GM03348 (cell line): ENCODE measurements at places on chromosomes 7 and 10.

DNA sequence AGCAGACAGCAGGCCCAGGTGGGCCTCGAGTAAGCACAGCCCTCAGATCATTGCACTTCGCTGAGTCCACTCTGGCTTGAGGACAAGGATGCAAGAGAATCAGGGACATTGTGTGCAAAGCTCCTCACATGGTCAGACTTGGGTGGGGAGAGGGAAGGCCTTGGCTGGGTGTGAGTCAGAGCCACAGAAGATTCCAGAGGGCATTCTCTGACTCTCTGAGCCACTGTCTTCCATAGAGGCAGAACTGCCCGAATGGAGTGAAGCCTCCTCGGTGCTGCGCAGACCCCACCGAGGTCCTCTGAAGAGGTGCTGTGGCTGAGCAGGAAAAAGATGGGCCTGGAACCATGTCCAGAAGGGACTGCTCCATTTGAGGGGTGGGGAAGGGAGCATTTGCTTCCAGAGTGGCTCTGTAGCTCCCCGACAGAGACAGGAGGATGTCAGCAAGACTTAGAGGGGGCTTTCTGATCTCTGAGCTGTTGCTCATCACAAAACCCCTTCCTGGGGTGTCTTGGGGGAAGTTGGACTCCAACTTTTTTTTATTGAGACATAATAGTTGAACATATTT is 120.8 kb downstream of the PTPN20 start:
- DNase-seq, result peak; percentile 90

DNA sequence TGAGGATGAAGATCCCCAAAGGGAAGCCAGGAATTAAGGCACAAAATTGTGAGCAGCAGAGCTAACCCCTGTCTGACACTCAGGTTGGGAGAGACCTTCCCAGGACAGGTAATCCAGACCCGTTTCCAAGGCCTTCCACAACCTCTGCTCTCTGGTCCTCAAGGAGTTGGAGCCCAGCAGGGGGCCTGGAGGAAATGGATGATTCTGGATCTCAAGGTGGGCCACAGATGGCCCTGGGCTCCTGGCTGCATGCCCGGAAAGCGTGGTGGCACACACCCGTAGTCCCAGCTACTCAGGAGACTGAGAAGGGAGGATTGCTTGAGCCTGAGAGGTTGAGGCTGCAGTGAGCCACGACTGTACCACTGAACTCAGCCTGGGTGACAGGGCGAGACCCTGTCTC is 42.3 kb downstream of the DPYSL4 start:
- no peak for DNase-seq

DNA sequence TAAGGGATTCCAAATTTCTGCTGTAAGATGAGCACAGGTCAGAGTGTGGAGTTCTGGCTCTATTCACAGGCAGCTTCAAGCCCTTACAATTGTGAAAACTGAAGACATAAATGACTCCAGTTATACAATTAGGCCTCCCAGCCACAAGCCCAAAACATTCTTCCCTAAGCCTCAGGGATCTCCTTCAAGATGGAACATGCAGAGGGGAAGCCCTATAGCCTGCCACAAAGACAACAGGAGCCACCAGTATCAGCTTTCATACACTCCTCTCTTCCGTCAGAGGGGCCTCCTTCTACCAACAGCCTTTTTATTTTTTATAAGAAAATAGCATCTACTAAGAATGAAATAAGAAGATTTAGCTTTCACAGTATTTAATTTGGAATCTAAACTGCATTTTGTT is 46.5 kb downstream of the DLD start:
- no peak for DNase-seq

- DNase-seq, result no peak
Observed at GRCh38 chr10:83214136-83214535, 925.2 kb upstream of the GHITM start.

DNA sequence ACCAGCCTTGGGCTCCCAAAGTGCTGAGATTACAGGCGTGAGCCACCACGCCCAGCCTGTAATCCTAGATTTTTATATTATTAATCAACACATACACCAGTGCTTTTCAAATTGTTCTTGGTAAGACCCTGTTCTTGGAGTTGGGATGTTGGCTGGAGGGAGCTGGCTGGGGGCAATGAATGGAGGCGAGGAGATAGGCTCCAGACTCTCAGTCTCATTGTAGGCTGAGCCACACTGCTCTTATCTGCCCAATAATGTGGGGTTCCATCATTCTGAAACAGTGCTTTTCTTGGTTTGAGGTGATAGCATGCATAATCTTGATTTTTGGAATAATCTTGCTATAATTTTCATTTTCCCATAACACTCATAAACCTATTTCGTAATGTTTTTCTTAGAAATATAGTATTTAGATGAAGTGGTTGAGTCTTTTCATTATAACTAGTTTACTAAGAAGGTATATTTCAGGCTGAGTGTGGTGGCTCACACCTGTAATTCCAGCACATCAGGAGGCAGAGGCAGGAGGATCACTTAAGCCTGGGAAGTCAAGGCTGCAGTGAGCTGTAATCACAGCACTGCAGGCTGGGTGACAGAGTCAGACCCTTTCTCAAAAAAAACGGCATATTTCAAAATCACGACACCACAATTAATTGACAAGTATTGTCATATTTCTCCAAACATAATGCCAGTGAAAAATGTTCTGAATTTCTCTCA is 65.1 kb upstream of the LYZL2 start:
- DNase-seq, result no peak

- no peak for DNase-seq
Observed at GRCh38 chr10:78508955-78509748, 475.5 kb downstream of the RPS24 start.

DNA sequence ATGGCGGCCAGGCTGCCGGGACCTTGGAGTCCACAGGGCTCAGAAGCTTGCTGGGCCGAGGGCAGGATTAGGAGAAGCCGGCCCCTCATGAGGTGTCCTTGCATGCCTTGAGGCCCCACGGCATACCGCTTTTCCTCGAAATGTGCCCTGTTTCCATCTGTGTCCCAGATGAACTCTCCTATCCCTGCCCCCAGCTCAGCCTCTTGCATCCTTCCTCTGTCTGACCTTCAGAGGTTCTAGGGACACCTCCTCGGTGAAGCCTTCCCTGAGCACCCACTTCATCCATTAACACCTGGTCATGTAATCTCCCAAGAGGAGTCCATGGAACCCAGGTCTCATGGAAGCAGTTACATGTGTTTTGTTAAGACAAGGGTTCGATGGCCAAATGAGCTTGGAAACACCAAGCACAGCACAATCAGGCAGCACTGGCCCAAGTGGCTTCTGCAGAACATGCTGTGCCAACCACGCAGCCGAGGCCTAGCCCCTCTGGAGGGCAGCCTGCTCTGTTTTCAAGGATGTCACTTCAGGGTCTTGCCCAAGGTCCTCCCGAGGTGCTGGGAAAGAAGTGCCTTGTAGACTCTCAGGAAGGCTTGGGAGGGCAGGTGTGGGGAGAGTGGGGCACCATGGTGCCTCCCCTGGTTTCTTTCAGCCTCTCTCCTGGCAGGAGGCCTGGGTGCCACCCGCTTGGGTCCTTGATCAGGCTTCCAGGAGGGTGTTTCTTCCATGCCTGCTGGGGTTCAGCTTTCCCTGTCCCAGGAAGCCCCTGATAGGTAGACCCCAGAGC is 124.3 kb downstream of the NEURL1 start:
- DNase-seq, result no peak

DNA sequence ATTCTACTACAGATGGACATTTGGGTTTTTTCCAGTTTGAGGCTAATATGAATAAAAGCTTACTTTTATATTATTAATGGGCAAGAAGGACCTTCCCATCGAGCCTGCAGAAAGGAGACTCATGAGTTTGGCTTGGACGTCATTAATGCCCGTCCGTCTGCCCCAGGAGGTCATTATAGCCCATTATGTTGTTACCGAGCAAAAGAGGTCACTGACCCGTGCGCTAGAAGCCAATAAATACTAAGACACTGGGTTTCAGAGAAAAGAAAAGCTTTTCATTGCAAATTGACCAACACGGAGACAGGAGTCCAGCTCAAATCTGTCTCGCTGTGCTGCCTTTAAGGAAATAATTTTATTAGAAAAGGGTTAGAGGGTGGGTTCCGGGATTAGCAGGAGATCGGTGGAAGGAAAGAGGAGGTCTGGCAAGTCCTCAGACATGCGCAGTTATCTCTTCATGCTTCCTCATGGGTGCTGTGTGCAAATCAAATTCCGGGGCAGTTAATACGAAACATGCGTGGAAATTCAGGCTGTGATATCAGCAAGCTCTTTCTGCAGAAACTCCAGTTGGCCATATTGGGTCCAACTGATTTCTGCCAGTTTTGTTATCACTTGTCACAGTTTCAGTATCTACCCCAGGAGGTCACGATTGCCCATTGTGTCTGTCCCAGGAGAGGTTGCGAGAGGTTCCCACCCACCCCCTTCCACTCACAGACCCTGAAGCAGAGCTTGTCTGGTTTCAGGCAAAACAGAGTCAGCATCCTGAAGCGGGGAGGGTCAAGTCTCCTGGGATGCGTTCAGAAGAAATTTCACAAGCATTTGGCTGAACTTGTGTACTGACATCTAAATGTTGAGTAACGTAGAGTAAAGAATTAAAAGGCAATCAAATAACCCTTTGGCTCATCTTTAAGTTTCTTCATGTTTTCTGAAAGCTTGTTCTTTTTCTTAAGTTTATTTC is 1.1 kb upstream of the GALNTL5 start:
- no peak for DNase-seq

- no peak for DNase-seq
Observed at GRCh38 chr7:108026647-108027046, 23.7 kb upstream of the LAMB1 start.

GRCh38 chr7:36794689-36795088 is 70.4 kb upstream of the AOAH start:
- DNase-seq, result no peak

DNA sequence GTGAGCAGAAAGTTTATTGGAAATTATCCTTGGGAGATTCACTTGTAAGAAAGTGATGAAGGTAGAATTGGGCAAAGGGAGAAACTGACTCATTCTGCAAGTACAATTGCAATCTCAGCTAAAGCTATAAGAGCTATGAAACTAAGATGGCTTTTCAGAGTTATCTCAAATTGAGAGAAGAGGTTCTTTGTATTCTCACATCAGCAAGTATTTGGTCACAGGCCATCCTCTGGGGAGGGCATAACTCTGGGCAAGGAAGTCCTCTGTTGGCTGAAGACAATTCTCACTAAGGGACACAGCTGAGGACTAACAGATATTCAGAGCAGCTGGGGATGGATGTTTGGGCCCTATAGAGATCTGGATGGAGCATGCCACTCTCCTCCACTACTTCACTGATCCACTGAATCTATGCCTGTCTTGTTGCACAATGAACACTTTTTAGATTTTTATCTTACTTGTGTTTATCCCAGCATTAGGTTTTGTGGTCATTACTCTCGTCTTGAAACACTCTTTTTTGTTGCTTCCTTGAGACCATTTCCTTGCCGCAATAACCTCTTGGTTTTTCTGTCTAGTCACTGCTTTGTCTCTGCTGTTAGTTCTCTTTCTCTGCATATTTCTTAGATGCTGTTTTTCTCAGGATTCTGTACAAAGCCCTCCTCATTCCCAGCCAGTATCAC is 115.1 kb downstream of the GNAI1 start:
- no peak for DNase-seq

DNA sequence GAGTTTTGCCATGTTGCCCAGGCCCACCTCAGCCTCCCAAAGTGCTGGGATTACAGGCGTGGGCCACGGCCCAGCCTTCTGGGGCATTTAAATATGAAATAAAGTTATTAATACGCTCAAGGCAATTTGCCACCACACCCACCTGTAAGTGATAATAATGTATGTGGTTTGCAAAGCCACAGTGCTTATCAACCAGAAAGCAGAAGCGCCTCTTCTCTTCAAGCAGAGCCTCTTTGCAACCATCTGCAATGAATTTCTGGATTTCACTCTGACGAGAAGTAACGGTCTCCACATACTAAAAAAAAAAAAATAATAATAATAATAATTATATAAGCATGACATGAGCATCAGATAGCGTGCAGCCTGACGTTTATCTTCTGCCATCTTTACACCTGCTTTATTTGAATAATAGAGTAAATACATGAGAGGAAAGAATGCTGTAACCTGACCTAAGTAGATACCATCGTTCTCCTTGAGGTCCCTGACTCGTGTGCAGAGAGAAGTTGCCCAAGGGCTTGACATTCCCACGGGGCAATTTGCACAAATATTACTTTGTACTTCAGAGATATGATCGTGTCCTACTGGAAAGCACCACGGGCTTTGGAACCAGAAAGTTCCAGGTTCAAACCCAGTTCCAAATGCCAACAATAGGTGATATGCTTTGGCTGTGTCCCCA is 34.0 kb downstream of the BRI3 start:
- no peak for DNase-seq

DNA sequence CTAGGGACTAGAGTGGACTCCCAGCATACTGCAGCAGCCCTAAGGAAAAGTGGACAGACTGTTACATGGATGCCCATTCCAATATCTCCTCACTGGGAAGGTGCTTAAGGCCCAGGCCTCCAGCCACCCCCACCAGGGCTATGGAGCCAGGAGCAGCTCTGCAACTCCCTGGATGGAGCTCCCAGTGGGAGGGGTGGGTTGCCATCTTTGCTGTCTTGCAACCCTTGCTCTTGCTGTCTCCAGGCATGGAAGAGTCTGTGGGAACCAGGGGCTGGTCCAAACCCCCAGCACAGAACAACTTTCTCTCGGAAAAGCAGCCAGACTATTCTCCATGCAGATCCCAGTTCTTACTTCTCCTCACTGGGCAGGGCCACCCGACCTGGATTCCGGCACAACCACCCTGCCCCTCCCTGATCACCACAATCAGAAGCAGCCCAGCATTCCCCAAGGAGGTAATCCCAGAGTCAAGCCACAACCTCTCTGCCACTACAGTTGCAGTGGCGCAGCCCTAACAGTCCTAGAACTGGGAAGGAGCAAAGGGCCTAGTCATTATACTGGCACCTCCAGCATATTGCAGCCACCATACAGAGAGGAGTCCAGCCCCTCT is 41.8 kb upstream of the ZNF488 start:
- DNase-seq, result peak; percentile 0

DNA sequence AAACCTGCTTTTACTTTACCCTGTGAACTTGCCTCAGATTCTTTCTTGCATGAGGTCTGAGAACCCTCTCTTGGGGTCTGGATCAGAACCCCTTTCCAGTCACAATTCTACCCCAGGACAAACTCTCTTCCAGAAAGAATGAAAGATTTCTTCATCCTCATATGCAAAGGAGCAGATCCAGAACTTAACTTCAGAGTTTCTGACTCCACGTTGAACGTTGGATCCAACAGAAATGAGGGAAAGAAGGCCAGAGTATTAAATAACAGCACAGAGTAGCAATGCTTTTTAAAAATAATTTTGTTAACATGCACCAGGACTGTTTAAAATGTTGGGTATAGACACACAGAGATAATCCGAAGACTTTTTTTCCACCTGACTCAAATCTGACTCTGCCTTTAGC is 632.9 kb upstream of the AUTS2 start:
- no peak for DNase-seq

DNA sequence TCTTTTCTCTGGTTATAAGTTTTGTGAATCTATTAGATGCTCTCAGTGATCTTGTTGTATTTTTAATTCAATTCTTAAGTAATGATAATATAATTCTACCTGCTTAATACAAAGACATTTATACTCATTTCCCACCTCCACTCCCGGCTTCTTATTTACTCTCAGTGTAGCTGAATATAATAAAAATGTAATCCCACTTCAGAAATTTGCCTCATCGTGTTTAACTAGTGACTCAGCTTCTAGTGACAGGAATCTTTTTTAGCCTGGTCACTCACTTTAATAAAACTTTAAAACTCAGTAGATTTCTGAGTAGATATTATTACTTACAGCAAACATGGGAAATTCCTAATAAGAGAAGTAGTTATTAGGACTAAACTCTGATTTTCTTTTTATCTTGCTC is 1506.2 kb upstream of the LRRTM3 start:
- no peak for DNase-seq
